ENCODE measurements at places on chromosomes 12 and 14.

DNA sequence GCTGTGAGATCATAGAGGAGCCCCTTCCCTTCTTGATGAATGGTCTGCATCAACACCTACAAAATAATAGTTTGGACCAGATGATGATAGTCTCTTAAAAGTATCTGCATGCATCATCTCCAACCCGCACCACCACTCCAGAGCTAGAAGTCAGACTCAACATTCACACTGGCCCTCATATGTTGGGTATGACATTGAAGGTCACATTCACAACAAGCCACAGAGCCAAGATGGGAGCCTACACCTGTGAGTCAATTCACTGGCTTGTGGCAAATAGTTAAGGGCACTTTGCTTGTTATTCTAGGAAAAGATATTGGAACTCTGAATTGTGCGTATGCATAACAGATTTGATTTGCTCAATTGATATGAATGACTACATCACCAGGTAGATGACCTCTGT lies 1197.9 kb downstream of the VRK1 start:
- no peak for DNase-seq

- no peak for DNase-seq
Measured at GRCh38 chr12:96371138-96371789, 29.0 kb downstream of the CDK17 start.

GRCh38 chr12:54977857-54978256 lies 6.7 kb downstream of the TESPA1 start:
- DNase-seq, result no peak

DNA sequence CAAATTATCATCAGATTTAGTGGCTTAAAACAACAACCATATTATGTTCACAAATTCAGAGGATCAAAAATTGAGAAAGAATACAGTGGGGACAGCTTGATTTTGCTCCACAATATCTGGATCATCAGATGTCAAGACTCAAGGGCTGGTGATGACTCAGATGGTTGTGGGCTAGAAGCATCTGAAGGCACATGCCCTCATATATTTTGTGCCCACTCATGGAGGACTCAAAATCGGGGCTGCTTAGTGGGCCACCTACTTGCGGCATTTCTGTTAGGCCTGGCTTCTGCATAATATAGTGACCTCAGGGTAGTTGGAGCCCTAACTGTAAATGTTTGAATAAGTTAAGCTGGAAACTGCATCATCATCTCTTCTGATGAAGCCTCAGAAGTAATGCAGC lies 584.5 kb downstream of the SLC16A7 start:
- no peak for DNase-seq

DNA sequence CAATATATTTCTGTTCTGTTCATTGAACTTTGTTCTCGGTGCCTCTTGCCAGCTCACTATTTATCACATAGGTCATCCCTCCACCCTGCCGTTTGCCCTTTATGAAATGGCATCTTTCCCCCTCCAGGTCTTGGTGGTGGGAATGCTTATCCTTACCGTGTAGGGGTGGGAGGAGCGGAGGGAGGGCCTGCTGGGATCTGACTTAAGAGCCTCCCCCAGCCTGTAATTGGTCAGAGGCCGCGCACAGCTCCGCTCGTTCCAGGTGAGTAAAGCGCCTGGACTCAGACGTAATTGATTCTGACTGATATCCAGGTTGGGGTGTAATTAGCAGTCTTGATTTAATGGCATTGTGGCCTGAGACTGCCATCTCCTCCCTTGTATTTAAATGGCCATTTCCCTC lies 185.3 kb downstream of the TSPAN9 start:
- no peak for DNase-seq

DNA sequence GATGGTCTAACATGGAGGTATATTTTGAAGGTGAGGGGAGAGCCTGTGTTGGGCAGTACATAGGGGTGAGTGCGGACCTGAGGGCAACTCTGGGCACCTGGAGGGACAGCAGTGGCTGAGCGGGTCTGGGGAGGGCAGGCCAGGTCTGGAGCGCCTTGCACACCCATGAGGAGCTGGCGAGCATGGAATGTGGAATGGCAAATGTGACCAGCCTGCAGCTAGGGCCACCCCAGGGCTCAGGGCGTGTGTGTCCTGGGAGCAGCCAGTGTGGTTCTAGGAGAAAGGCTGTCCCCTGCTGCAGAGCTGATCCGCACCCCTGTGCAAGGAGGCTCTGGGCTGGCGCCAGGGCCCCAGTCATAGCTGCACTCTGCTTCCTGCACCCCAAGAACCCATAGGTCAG lies 24.5 kb downstream of the BCL7A start:
- DNase-seq, result no peak

DNA sequence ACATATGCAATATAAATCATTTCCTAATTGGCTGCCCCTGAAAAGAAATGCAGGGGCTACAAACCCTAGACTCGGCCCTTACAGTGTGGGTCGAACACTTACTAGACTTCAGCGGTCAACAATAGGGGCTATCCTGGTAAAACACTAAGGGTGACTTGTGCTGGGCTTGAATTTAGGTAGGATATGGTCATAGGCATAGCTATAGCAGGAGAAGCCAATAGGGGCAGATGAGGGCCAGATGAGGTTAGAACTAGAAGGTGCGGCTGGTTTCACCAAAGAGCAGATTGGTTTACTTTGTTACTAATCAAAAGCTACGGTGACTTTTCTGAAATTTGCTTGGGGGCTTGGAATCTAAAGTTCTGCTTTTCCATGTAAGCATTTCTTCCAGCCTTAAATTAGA lies 282.3 kb upstream of the DIO2 start:
- no peak for DNase-seq

- DNase-seq, result no peak
Measured at GRCh38 chr14:55125403-55125802, 3.6 kb upstream of the LGALS3 start.

- DNase-seq, result no peak
Measured at GRCh38 chr12:3042826-3043225, 34.4 kb upstream of the TSPAN9 start.

DNA sequence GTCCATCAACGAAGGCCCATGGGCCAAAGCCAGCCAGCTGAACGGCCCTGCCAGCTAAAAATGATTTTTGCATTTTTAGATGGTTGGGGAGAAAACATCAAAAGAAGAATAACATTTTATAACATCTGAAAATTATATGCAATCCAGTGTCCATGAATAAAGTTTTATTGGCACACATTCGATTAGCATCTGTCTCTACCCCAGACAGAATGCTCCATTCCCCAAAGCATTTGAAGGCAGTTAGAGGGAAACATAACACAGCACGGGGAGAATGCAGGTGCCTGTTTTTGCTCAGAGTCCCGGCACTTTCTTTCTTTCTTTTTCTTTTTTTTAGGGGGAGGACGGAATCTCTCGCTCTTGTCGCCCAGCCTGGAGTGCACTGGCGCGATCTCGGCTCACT lies 110.7 kb downstream of the ZNF664 start:
- DNase-seq, result no peak

- no peak for DNase-seq
Measured at GRCh38 chr12:26465419-26466097, 270.2 kb downstream of the SSPN start.

DNA sequence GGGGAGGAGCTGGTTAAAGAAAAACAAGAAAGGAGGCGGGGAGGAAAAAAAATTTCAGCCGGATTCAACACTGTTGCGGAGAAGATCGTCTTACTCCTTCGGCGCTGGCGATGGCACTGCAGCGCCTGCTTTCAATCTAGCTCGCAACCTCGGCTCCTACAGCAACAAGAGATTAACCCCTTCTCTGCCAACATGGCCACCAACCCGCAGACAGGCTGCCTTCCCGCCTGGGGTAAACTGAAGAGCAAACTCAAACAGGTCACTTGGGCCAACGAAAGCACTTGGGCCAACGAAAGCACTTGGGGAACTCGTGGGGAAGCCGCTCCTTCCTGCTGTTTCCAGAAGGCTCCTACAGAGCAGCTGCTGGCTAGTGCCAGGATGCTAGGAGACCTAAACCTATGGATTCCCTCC lies 73.7 kb downstream of the CIT start:
- peak; percentile 65 for DNase-seq

- no peak for DNase-seq
Measured at GRCh38 chr14:105760691-105761344, 234.4 kb downstream of the TMEM121 start.

GRCh38 chr12:104507672-104508071 lies 50.9 kb downstream of the CHST11 start:
- no peak for DNase-seq

DNA sequence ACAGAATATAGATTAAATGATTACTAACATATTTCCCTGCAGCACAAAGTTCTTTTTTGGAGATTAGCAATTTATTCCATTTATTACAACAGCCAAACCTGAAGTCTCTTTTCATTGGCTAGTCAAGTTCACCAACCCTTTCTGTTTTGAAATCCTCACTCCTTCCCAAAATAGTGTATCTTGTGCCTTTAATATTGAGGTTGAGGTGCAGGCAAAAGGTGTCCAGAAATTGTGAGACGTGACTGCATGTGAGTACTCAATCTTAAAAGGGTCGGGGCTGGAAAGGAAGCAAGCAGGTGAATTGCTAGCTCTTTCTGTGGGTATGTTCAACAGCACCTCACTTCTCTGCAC lies 11.1 kb upstream of the FOXN3 start:
- DNase-seq, result no peak

- no peak for DNase-seq
Measured at GRCh38 chr14:68607867-68608573, 184.8 kb downstream of the ZFP36L1 start.

DNA sequence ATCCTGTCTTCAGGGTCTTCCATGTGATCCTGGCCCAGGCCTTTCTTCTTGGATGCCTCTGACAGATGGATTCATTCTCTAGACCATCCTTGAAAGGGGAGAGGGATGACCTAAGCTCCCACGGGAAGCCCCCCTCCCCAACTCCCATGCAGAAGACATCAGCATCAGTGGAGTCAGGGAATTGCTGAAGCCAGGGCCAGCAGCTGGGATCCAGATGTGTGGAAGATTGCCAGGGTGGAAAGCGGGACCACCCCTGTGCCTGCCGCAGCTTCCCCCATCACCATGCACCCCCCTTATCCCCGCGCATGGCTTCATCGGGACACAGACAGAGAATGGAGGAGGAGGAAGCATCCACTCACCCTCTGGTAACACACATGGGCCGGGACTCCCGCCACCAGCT lies 183.6 kb upstream of the PRMT8 start:
- peak; percentile 60 for DNase-seq

DNA sequence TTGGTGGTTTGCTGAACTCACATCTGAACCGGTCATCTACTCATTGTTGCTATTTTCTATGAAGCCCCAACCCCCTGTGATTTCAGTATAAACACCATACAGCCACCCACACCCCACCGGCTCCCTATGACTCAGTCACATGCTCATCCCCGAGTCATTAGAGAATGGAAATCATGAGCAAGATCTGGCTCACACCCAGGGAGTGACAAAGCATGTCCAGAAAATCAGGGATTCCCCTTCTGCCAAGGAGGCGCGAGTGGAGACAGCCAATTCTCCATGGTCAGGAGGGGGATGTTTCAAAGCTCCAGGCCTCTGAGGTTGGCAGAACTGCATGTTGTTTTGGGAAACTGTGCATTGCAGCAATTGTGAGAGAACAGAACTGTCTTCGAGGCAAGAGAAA lies 657.5 kb upstream of the TBX3 start:
- peak; percentile 80 for DNase-seq

DNA sequence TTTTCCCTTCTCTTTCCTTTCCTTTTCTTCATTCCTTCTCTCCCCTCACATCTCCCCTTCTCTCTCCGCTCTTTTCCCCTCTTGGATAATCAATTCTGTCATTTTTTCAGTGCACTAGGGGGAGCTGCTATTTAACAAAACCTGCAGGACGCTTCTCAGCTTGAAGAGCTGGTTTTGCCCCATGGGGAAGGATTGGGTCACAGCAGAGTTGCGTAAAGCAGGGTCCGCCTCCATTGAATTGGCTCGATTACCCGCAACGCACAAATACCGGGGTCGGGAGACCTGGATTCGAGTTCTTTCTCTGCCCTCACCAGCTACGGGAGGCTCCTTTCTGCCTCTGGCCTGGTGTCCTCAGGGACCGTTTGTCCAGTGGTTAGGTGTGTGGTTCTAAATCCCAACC lies 42.1 kb upstream of the CHGA start:
- DNase-seq, result no peak

DNA sequence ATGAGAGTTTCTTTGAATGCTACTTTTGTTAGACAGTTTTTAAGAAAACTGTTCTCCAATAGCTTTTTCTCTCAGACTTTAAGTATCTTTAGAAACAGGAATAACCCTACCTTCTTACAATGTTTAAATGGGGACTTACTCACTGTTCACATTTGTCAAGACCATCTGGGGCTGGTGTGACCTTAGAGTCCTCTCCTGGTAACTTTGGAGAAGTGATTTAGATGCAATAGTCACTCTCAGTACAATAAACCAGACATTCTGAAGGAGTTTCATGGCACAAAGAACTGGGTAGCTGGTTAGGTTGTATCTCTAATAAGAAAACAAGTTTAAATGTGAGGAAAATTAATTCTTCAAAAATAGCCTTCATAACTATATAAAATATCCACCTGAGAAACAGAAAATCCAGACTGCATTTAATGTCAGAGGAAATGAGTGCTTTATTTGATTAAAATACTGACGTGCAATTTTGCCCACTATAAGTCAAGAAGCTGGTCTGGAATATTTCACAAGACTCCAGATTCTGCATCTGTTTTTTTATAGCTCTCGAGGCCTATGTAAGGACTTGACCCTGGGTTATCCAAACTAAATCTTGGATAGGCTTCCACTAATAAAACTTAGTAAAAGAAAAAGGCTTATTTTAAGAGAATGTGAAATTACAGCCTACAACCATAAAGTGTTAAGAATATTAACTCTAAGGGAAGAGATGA lies 108.7 kb downstream of the PTGER2 start:
- DNase-seq, result no peak

GRCh38 chr14:95352481-95352880 lies 32.8 kb upstream of the CLMN start:
- no peak for DNase-seq

DNA sequence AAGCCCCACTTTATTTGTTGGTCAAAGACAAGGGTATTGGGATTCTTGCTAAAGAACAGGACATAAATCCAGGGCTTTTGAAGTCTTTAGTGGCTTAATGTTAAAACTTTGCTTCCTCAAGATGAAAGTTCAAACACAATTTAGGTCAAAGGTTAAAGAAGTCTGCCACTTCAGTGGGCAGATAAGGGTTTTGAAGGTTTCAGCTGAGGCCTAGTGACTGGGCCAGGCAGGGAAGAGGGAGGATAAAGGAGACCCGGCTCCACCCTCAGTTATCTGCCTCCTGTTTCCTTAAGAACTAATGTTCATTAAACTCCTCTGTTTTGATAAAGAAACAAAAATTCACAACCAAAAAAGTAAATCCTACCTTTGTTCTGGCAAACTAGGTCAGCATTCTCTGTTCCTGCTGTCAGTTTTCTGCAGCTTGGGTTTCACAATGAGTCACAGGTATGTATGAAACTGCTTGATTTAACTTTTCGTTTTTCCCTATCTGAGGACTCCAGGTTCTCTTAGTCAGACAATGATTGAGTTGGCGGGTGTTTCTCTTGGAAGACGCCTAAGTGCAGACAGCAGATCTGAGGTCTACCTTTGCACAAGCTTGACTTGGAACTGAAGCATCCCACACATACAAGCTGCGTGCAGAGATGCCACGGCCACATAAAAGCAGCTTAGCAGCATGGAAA lies 208.3 kb downstream of the EXOC5 start:
- DNase-seq, result peak; percentile 2

Data from muscle of arm (tissue), 14 donors.